Cortex of kidney (tissue), 1 donor: ENCODE measurements at places on chromosomes 5 and 9.

- DNase-seq, result no peak
Measured at GRCh38 chr5:127935398-127935797, 148.2 kb upstream of the SLC12A2 start.

GRCh38 chr5:120958877-120959485, 494.9 kb downstream of the PRR16 start:
- DNase-seq, result no peak

GRCh38 chr5:1568201-1568979, 44.6 kb upstream of the LPCAT1 start:
- no peak for DNase-seq

GRCh38 chr9:6307551-6308096, 20.6 kb upstream of the TPD52L3 start:
- no peak for DNase-seq

DNA sequence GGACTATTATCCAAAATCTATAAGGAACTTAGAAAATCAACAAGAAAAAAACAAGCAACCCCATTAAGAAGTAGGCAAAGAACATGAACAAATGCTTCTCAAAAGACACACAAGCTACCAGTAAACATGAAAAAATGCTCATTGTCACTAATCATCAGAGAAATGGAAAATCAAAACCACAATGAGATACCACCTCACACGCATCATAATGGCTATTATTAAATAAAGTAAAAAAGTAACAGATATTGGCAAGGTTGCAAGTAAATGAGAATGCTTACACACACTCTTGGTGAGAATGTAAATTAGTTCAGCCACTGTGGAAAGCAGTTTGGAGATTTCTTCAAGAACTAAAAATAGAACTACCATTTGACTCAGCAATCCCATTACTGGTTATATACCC, 167.0 kb upstream of the DMRTA1 start:
- DNase-seq, result no peak

DNA sequence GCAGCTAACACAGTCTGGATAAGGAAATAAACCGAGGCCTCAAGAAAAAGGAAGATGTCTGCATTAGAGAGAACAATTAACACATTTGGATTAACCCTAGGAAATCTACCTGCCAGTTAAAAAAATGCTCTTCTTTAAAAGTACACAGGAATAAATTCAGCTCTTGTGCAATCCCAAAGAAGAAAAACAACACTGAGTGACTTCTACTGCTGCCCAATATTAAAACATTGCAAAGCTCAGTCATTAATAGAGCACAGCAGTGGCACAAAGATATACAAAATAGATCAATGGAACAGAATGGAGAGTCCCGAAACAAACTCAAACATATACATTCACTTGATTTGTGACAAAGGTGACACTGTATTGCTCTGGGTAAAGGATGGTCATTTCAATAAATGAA, 119.7 kb downstream of the GNAQ start:
- DNase-seq, result no peak

DNA sequence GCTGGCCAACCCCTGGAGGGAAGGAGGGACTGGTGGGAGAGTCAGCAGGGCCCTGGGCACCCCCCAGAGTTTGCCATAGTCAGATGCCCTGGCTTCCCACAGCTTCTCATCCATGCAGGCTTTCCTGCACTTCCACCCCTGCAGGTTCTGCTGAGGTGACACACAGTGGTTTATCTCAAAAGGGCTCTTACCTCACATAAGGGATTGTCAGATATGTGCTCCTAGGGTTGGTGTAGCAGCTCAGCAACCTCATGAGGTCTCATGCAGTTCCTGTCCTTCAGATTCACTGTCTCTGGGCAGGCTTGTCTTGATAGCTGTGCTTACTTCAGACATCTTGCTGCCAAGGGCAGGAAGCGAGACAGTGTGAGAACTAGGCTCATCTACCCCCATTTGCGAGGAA, 143.4 kb downstream of the KDM4C start:
- no peak for DNase-seq

GRCh38 chr9:86868616-86869015, 78.7 kb downstream of the GAS1 start:
- no peak for DNase-seq

DNA sequence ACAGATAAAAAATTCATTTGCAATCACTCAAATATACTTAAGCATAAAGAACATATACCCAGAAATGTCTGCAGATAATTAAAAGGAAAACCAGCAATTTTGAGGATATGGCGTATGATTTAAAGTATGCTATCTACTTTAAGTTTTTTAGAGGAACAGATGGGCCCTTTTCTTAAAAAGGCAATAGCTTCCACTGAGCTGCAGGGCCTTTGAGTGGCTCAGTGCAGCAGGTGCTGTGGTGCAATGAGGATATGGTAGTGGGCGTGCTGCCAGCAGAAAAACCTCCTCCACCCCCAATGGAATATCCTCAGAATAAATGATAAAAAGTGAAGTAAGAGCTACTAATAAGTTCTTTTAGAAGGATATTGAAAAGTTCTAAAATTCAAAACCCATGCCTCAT, 814.5 kb downstream of the MTRR start:
- no peak for DNase-seq

DNA sequence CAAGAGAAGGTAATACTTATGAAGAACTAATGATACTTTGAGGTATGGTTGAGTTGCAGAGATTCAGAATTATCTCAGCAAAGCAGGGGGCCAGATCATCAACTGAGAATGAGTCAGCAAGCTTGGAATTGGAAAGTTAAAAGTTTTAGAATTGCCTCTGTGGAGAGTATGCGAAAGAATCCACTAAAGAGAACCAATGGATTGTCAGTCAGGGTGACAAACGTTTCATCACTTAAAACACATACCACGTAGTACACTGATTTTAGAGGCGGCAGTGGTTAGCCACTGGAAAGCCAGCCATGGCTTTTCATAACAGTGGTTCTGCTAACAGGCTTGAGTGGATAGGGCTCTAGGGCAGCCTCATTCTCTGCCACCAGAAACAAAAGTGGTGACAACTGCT, 30.7 kb downstream of the AOPEP start:
- DNase-seq, result no peak

- DNase-seq, result no peak
Measured at GRCh38 chr9:136848393-136849037, 694 bp upstream of the PHPT1 start.
